Fibroblast of skin of abdomen (primary cell): ENCODE measurements at places on chromosomes 5 and 9.

GRCh38 chr9:138118601-138119071 lies 241.1 kb downstream of the CACNA1B start:
- DNase-seq, result no peak

GRCh38 chr9:111904026-111904425 lies 7.4 kb downstream of the UGCG start:
- no peak for DNase-seq

DNA sequence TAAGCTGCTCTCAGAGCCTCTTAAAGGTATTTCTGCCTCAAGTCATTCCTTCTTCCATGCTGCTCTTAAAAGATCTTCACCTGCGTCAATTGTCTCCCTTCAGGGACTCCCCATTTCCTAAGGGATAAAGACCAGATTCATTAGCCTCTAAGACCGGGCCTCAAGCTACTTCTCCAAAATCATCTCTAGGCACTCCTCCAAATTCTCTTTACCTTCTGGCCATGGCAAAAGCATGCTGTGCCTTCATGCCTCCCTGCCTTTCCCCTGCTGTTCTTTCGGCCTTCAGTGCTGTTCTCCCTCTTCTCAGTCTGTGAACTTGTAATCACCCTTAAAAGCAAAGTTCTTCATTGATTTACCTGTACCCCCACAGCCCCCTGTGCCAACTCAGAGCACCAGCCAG lies 4.4 kb downstream of the TMOD1 start:
- DNase-seq, result no peak

DNA sequence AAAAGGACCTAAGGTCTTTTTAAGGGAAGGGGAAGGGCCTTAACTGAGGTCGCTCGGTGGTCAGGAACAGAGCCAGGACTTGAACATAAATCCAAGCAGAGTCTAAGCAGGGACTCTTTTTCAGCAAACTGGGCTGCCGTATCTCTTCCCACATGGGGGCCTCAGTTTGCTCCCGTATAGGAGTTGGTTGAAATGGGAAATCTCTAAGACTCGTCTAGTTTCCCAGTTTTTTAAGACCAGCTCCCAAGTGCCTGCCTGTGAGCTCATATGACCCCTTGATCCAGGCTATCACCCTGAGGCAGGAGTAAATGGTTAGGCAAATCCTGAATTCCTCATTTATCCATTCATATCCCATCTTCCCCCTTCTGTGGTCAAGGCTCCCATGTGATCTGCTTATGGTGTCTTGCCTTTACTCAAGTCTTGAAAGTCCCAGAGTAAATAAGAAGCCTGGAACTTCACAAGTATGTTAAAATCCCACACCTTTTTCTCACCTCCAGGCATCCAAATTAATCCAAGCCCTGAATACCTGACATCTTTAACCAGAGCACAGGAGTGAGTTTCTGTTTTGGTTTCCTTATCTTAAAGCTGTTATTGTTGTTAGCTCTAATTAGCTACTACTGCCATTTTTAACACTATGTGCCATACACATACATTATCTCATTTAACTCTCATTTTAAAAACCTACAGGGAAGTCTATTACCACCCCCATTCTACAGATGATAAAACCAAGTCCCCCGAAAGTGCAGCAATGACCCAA lies 3.0 kb downstream of the ARSI start:
- peak; percentile 74 for DNase-seq

- DNase-seq, result no peak
These were observed 39.6 kb upstream of the RXRA start for GRCh38 chr9:134286471-134287245.

DNA sequence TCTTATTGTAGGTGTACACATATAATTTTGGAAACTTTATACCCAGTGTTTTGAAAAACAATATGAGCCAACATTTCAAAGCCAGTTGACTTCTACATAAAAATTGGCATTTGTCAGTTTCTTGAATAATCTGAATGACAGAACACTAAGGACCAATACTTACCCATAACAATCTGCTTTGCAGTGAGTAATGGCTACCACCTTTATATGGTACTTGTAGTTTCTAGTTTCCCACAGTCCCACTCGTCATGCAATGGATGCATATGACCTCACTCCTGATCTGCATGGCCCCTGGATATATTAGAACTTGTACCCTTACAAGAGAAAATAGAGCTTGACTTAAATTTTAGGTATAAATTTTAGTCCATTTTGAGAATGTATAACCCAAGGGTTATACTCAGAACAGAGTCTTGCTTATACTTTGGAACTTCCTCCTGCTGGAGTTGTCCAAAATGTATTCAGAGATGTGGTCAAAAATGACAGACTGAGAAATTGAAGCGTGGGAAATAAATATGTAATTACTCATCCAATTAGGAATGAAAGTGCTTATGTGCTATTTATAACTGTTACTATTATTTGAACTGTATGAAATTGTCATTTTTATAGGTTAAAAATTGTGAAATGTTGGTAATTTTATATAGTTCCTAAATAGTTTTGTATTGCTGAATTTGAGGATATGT lies 19.5 kb downstream of the XRCC4 start:
- DNase-seq, result peak; percentile 60

GRCh38 chr9:86783884-86784283 lies 163.4 kb downstream of the GAS1 start:
- peak; percentile 87 for DNase-seq

DNA sequence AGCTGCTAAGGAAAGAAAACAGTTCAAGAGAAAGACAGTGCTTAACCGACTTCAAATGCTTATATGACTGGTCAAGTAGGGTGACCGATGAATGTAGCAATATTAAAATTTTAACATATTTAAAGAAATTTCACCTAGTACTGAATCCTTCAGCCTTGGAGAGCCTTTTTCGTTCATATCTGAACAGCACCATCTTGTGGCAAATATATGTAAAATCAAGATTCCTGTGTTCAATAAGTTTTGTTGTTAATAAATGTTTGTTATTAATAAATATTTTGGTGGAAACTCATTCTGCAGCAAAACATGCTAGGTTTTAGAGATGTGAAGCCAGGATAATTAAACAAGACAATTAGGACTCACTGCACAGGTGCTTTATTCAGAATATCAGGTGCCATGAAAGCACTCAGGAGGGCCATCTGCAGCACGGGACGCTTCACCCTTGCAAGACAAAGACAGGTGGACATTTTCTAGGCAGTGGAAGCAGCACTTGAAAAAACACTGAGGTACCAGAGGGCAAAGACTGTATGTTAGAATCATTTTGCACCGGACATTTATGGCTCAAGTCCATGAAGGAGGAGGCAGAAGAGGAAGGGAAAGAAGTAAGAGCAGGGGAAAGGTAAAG lies 15.6 kb downstream of the TICAM2 start:
- DNase-seq, result peak; percentile 38

DNA sequence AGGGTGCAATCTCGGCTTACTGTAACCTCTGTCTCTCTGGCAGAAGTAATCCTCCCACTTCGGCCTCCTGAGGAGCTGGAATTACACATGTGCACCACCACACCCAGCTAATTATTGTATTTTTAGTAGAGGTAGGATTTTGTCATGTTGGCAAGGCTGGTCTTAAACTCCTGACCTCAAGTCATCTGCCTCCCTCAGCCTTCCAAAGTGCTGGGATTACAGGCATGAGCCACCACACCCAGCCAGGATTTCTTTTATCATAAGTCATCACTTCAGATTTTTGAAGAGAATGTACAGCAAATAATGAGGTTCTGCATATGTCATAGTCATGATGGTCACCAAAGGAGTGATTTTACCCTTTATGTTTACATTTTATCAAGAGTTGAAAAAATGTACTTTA lies 108.1 kb downstream of the GCNT1 start:
- DNase-seq, result no peak

GRCh38 chr5:64331597-64332277 lies 166.1 kb downstream of the RNF180 start:
- no peak for DNase-seq

DNA sequence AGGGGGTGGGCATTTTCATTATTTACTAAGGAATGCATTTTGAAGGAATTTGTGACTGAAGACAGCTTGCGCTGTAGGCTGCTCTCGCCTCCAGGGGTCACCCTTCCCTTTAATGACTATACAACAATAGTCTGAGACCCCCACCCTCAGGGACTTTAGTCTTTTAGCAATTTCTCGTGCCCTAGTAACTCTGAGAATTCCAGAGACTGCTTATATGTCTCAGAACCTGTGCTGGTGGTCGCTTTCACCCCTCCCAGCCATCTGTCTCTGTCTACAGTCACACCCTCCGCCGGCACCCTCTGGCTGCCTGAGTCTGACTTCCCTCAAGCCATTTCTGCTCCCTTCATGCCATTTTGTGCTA lies 671.4 kb downstream of the NR2F1-AS1 start:
- peak; percentile 12 for DNase-seq

DNA sequence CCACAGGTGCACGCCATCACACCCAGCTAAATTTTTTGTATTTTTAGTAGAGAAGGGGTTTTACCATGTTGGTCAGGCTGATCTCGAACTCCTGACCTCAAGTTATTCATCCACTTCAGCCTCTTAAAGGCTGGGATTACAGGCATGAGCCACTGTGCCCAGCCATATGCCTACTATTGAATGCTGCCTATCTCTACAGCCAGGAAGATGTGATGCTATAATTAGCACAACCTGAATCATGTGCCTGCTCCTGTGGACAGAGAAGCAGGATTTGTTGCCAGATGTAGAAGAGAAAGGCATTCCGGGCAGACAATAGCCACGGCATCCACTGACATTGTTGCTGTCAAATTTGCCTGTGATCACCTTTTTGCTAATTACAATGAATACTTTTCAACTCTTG lies 24.4 kb upstream of the MLLT3 start:
- DNase-seq, result no peak

DNA sequence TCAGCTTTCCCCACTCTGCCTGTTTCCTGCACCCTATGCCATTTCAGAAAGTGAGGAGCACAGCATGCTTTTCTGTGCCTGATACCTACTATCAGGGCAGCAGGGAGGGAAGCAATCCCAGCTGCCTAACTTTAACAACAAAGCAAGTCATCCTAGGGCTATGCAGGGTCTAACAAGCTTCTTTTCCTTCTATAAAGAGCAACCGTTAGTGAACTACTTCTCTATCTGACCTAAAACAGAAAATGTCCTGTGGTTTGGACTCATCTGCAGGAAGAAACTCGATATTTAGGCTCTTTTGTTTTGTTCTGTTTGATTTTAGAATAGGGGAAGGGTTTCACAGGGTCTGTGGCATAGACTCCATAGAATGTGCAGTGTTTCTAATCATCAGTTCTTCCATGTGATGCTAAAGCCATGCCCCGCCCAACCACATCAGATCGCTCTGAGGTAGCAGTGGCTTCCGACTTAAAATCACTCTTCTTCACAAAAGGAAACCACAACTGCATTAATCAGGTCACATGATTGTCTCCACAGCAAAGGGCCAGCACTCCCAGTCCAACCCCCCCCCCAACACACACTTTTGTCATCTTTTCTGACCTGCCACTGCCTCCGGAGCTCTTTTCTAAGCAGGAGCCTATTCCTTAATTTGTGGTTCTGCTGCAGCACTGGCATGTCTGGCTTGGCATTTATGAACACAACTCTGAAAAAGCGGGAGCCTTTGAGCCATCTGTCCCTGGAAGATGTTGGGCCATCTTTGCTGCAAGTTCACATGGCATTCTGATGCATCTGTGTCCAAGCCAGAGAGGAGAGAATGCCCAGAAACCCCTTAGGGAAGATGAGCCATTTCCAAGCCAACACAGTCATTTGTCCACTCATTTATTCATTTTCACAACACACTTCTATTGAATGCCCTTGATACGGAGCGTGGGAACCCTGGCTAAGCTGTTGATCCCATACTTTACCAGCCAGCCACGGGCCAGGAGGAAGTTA lies 71.6 kb downstream of the CFAP90 start:
- no peak for DNase-seq

GRCh38 chr5:177524941-177525655 lies 8.3 kb upstream of the DDX41 start:
- no peak for DNase-seq

- no peak for DNase-seq
These were observed 78.1 kb downstream of the SNCAIP start for GRCh38 chr5:122390154-122390553.

DNA sequence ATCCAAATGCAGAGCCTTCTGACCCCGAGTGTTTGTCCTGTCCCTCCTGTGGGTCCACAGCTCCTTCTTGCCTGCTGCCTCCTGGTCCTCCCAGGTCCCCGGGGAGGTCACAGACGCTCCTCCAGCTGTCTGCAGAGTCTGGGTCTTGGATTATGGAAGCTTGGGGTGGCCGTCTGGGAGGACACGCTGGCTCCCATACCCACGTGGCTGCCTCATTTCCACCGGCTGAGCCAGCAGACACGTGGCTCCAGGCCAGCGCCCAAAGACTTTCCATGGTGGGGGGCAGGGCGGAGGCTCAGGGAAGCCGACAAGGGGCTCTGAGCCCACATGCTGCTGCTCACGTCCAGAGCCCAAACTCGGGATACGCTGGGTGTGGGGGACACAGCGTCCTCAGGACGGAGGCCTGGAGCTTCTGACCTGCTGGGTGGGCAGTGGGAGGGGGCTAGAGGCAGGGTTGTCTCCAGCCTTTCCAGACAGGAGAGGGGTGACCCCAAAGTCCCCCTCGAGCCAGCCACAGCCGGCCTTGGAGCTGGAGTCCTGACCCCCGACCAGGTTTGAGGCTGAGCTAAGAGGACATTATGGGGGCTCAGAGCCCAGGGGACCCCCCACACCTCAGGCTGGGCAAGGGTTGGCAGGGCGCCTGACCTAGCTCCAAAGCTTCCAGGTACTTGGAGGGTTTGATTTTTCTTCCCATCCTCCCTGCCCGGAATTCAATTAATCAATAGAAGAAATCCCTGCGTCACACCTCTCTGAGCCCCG lies 24.2 kb upstream of the RNU6ATAC start:
- DNase-seq, result peak; percentile 57

- DNase-seq, result no peak
These were observed 2019.5 kb upstream of the NUDT12 start for GRCh38 chr5:105581988-105582690.

- no peak for DNase-seq
These were observed 35.1 kb downstream of the GABBR2 start for GRCh38 chr9:98673681-98674080.

- DNase-seq, result no peak
These were observed 151.1 kb upstream of the ERCC6L2 start for GRCh38 chr9:95724253-95724991.

DNA sequence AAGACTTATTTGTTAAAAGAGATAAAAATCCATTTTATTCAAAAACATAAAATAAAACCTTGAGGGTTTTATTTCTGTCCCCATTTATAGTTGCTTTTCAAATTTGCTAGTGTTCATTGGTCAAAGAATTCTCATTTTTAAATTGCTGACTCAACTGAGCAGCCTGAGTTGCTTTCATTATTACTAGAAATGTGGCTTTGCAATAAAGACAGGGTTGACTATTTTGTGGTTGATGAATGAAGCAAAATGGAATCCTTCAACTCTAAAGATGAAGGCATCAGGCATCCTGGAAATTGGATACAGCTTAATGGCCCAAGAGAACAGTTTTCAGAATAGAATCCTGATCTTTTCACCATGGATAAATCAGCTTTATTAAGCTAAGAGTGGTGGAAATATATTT lies 23.9 kb upstream of the PPP3R2 start:
- DNase-seq, result peak; percentile 40

GRCh38 chr9:71830153-71830552 lies 61.8 kb upstream of the CEMIP2 start:
- DNase-seq, result no peak

- no peak for DNase-seq
These were observed 5.6 kb downstream of the HRH2 start for GRCh38 chr5:175663186-175664184.

GRCh38 chr9:93268551-93269314 lies 84.8 kb downstream of the WNK2 start:
- no peak for DNase-seq
